ENCODE measurements at places on chromosomes 2 and 18.

DNA sequence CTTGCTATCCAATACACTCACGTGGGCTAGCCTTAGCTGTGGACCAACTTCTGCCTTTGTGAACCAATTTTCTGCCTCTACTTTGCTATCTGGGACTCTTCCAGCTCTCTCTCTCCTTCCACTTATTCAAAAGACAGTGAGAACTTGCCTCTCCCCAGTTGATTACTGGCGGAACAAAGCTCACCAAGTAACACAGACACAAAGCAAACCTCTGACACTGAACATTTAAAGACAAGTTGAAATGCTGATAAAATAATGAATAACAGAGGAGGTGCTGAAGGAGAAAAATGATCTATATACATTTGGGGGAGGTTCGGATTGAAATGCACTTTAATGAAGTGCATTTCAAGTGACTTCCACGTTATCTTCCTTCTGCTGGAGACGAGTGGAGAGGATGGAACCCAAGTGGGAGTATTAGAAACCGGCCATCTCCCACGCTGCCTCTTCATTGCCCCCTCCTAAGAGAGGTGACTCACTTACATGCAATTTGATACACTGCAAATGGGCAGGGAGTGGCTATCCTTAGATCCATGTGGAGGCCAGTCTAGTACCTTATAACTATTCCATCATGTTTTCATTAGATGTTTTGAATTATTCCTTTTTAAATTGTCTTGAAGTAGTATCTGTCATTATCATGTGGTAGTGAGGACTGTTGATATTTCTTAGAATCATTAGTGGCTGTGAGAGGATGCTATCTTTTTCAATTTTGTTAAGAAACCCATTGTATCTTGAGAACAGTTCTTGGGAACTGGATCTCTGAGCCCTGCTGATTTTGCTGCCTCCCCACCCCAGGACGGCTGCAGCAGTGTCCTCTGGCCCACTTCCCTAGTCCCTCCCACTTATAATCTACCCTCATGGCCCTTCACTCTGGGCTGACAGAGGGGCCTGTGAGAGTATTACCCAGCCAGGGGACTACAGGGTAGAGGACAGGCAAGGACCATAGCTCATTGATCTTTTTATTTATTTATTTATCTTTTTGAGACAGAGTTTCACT is 6.0 kb upstream of the GLI2 start:
- DNase-seq, result no peak

DNA sequence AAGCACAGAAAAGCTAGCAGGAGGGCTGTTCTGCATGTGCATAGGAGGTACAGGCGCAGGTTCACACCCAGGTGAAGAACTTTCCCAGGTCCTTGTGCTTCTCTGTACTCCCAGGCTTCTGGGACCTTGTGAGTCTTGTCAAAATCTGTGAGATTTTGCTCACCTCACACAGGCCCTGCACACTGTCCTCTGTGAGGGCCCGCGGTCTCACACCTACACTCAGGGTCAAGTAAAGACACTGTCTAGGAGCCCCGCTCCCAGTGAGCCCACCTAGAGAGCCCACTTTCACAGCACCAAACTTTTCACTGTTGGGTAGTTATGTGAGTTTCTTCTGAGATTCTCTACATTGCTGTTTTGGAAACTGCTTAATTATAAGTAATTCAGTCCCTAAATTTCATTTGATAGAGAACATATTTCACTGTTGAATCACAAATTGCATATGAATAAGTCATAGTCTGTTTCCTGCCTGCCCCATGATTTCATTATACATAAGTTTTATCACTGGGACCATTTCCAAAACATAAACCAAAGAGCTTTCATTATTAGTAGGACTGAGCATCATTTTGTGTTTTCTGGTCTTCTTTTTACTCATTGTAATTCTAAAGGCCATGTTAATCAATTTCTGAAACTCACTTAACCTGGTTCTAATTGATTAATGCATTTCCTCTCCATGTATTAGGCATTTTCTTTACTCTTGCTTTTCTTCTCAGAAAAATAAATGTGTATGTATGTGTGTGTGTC is 234.2 kb upstream of the SPOPL start:
- no peak for DNase-seq

- no peak for DNase-seq
Observed at GRCh38 chr2:219282375-219282774, 3.2 kb downstream of the DNAJB2 start.

GRCh38 chr2:65393046-65393445 is 39.4 kb downstream of the SPRED2 start:
- no peak for DNase-seq

DNA sequence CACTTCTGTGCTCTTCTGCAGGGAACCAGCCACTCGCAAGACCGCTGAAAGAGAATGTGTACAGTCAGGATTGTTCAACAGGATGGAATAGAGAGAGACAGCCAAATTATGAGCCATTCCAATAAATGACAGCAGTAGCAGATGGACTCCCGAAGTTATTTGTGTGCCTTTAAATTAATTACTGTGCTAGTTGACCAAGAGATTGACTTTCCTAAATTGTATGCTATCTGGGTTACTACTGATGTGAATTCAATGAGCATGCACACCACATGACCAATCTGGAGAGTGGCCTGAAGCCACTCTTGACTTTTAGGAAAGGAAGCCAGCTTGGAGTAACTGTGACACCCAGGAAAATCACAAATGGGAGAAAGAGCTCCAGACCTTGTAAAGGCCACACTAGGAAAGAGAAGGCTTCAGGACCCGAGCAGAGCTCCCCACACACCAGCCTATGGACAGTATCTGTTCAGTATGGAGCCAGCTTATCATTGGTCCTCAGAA is 52.8 kb downstream of the CHMP3 start:
- no peak for DNase-seq

DNA sequence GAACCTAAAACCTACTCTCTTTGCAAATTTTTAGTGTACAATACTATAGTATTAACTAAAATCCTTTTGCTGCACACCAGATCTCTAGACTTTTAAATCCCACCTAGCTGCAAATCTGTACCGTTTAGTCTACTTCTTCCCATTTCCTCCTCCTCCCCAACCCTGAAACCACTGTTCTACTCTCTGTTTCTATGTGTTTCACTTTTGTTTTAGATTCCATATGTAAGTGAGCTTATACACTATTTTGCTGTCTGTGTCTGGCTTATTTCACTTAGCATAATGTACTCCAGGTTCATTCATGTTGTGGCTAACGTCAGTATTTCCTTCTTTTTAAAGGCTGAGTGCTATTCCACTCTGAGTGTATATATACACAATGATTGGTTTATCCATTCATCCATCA is 18.4 kb upstream of the DSC2 start:
- no peak for DNase-seq

DNA sequence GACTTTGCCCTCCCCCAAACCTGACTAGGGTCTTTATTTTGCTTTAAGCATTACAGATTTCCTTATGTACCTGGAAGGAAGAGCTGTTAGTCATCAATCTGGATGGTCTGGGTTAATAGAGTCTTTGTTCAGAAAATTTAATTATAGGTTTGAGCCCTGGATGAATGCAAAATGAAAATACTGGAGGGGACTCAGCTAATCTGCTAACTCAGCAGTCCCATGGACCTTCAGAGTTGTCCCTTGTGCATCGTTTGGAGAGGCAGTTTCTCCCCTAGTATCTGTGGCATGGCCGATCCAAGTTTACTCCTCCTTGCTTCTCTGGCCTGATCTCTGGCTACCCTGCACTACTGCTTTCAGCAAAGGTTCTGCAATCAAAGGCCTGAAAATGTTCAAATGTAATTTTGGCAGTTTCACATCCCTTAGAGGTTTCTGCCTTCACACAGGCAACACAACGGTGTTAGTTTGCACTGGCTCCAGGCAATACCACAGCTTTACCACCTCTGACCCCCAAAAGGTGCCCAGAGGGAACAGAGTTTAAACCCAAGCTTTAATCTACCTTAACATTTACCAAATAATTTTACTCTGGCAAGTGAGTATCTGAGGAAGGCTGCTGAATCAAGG is 134.3 kb downstream of the THADA start:
- DNase-seq, result no peak
